NCI-H187 treated with DMSO at 0.1 percent for 48 hours (cell line): ENCODE measurements at places on chromosomes 3 and 15.

DNA sequence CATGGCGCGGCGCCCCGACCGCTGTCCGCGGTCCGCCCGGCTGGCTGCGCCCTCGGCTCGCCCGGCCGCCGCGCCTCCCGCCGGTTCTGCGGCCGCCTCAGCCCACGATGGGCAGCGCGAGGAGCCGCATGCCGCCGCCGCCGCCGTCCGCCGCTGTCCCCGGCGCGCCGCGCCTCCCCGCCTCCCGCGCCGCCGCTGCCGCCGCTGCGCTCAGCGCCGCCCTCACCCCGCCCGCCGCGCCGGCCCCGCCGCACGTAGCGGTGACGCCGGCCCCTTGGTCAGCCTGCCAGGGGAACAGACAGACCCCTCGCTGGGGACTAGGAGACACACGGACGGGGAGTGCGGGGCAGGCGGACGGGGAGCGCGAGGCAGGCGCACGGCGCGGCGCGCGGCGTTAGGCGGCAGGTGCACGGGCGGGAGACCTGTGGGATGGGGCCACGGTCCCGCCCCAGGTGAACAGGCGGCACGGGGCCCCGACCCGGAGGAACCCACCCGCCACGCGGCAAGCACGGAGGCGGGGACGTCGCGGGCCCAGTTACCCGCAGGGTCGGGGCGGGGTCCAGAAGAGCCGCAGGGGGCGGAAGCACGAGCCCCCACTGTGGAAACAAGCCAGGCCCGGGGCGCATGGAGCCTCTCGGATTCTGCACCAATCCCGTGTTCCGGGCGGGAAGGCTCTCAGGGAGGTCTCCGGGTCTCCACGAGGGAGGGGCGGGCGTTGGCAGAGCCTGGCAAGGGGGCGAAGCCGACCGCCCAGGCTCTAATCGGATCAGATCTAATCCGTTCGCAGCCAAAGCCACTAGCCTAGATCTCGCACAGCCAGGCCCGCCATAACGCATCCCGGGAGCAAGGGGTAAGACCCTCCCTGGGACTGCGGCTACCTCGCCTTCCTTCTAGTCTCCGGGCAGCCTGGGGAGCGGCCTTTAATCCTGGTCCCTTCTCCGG is at the start of gene CSPG5:
Gene CSPG5, minus strand, starts transcription at position 175 of the 942 bp plus-strand sequence. Its CDS starts 172 bp downstream, at position 3.
- DNase-seq, result no peak

GRCh38 chr3:184610245-184610871 is 48.8 kb downstream of the EPHB3 start:
- DNase-seq, result no peak

GRCh38 chr3:47849699-47850563 is 47.0 kb downstream of the DHX30 start:
- DNase-seq, result no peak

- no peak for DNase-seq
These were observed 283.1 kb downstream of the GABRG3 start for GRCh38 chr15:27254055-27254454.

DNA sequence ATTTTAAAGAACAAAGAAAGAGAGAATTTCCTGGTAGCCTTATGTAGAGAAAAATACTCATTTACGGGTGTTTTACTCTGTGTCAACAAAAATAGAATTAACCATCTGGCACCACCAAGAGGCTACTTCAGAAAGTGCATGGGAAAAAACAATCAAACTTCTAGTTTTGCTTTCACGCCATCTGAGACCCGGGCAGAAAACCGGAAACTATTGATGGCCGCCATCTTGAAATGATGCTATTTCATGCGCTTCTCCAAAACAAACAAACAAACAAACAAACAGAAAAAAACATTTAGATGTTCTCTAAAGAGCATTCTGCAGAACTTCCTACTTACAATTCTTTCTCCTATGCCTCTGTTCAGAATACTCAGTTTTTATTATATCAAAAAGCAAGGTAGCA is 49.4 kb upstream of the SYNPR start:
- DNase-seq, result peak; percentile 7

DNA sequence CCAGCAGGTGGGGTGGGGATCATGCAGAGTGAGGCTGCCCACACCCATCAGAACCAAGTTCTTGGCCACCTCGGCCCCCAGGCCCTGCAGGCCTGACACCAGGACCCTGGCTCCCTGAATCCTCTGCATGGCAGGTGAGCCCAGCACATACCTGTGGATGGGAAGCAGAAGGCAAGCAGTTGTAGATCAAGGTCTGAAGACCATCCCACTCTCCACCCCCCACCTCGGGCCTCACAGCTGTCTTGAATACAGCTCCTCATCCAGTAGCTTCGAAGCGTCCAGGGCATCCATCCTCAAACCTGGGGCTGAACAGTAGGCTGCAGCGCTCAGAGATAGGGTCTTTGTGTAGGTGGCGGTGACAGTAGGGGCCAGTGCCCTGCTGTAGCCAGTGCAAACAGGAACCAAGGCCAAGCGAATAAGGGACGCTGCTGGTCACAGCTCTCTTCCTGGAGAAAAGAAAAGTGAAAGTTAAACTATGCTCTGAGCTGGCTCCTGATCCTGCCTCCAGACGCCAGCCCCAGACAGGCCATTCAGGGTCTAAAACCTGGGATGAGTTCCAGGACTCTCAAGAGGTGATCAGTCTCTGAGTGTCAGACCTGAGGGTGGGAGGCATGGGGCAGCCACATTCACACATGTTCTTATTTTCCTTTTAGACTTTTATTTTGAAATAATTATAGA is at the start of gene UBA7:
Gene UBA7, minus strand, starts transcription at position 457 of the 678 bp plus-strand sequence. Its CDS starts 166 bp downstream, at position 291.
- no peak for DNase-seq

DNA sequence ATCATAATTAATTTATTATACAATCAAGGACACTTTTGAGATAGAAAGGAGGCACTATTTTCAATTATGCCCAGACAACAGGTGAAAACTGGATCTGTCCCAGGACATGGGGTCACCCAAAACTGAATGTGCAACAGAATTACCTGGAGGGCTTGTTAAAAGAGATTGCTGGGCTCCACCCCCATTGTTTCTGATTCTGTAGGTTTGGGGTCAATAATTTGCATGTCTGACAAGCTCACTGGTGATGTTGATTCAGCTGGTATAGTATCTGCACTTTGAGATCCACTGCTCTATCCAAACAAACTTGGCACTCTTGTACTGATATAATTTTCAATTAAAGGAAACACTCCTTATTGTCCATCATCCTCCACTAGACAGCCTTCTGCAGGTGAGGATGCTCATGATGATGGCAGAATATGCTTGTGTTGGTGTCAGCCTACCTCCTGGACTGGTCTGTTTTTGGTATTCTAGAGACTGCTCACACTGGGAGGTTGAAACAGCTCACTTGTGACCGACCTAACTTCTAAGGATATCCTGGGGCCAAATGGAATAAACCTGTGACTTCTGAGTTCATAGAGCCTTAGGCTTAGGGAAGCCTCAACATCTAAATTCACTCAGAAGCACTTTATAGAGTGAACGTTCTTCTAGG is 2.2 kb downstream of the P2RY14 start:
- DNase-seq, result no peak

GRCh38 chr3:169394316-169394715 is 269.2 kb downstream of the MECOM start:
- no peak for DNase-seq

GRCh38 chr3:40213556-40213955 is 96.0 kb upstream of the EIF1B start:
- DNase-seq, result no peak

GRCh38 chr3:129052675-129053074 is 7.9 kb upstream of the GP9 start:
- no peak for DNase-seq

DNA sequence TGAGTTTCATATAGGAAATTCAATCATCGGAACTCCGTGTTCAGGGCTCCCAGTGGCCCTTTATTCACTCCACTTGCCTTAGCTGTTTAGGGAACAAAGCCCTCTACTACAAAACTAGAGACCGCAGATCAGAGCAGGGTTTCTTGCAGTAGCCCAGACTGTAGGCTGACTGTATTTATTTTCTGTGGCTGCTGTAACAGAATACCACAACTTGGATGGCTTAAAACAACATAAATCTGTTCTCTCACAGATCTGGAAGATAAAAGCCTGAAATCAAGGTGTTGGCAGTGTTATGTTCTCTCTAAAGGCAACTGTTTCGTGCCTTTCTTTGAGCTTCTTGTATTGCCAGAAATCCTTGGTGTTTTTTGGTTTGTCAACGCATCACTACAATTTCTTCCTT is 479.0 kb downstream of the AGBL1 start:
- DNase-seq, result no peak

DNA sequence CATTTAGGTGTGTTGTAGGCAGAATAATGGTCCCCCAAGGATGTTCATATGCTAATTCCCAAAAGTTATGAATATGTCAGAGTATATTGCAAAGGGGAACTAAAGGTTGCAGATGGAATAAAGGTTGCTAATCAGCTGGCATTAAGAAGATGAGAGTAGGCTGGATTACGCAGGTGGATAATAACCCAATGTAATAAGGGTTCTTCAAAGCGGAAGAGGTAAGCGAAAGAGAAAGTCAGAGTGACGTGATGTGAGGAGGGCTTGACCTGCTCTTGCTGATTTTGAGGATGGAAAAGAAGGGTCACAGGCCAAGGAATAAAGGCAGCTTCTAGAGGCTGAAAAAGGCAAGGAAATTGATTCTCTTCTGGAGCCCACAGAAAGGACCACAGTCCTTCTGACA is 104.0 kb downstream of the STRIT1 start:
- DNase-seq, result no peak

DNA sequence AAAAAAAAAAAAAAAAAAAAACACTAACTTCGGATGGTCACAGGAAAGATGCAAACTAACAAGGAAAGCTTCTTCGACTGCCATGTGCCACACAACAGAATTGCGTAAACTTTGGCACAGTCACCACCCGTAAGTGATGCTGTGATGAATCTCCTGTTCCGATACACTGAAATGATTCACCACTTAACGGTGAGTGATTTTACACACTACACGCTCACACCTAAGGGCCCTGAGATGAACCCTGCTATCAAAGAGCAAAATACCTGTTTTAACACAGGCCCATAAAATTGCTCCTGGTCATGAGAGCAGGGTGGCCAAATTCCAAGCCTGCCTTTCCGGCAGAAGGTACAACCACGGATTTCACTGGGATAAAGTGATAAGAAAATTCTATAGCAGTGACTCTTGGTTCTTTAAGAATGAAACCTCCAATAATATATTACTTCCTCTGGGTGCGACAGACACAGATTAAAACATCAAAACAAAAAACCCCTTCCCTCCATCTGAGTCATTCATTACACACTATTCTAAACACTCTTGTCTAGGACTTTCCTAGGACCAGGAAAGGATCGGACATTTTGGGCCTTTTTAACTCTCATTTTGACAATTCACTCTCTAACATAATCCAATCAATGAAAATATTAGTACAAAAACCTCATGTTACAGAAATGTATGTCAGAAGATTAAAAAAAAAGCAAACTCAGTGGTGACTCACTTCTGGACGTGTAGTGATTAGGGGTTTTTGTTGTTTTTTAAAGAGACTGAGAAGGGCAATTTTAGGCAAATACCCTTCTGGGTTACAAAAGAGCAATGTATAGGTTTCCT is 28.3 kb downstream of the LRIG1 start:
- no peak for DNase-seq

DNA sequence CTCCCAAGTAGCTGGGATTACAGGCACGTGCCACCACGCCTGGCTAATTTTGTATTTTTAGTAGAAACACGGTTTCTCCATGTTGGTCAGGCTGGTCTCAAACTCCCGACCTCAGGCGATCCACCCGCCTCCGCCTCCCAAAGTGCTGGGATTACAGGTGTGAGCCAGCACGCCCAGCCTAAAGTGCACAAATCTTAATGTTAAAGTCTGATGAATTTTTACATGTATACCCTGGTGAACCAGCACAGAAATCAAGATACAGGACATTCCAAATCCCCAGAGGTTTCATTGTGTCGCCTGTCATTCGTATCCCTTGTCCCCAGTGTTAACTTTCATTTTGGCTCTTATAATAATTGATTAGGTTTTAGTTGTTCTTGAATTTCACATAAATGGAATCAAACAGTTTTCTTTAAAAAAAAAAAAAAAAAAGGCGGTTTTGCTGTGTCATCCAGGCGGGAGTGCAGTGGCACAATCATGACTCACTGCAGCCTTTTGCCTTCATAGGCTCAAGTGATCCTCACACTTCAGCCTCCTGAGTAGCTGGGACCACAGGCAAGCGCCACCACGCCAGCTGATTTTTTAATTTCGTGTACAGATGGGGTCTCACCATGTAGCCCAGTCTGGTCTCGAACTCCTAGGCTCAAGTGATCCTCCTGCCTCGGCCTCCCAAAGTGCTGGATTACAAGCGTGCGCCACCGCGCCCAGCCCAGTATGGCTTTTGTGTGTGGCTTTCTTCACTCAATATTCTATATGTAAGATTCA is 1.5 kb upstream of the TM4SF19 start:
- no peak for DNase-seq

GRCh38 chr3:53171064-53171418 is 10.0 kb downstream of the PRKCD start:
- DNase-seq, result no peak

DNA sequence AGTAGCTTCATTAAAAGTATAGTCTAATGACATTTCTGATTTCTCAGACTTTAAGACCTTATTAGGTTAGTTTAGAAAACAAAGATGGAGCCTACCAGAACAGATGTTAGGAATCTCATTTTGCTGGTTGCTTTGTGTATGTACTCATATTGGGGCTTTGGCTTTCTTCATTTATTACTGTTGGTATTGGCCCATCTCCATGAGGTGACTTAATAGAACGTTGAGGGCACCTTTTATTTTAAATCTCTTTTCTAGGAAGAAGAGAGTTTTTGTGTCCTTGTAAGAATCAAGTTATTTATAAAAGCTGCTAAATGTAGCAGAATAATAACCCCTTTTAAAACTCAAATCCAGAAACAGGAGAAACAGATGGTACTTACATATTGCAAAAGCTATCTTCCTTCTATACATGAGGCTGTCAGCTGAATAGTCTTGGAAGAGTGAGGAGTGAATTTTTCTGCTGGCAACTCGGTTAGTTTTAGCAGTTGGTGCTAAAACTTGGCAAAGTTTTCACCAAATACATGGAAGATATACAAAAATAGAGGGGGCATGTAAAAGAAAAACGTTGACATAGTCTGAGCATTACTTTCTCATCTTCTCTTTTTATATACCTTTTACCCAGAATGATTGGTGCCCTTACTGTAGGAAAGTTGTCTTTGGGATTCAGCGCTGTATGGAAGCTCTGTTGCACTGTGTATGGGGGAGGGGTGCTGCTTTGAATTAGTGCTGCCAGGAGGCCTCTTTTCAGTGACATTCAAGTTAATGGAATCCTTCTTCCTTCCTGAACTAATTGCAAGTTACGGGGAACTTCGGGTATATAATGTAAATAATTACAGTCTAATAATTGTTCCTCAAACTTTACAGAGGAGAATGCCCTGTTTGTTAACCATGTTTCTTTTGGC is 35.8 kb downstream of the CTNNB1 start:
- DNase-seq, result no peak

- DNase-seq, result no peak
These were observed 13.0 kb downstream of the EFCC1 start for GRCh38 chr3:129014148-129014547.

- DNase-seq, result no peak
These were observed 48.1 kb upstream of the FRMD4B start for GRCh38 chr3:69433969-69434325.
